ENCODE measurements at places on chromosomes 2 and 18.

- no peak for DNase-seq
Observed at GRCh38 chr2:168196764-168197180, 50.6 kb downstream of the STK39 start.

DNA sequence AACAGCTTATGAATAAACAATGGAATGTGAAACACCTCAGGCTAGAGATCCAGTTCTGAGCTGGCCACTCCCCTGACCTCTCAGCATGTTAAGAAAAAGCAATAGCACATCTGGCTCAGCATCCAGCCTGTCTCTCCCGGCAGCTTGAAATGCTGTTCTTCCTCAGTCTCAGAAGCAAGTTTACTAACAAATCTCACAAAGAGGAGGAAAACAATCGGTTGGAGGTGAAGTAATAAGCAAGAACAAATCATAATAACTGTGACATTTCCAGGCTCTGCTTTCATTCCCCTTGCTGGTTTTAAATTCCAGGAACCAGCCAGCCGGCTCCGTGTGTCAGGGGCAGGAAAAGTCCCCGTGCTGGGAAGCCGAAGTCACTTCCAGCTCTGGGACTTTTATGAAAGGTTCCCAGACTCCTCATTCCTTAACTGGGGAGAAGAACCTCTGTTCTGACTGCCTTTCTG lies 133.9 kb upstream of the ARL4C start:
- DNase-seq, result no peak

- no peak for DNase-seq
Observed at GRCh38 chr2:50066873-50067272, 912.6 kb upstream of the FSHR start.

DNA sequence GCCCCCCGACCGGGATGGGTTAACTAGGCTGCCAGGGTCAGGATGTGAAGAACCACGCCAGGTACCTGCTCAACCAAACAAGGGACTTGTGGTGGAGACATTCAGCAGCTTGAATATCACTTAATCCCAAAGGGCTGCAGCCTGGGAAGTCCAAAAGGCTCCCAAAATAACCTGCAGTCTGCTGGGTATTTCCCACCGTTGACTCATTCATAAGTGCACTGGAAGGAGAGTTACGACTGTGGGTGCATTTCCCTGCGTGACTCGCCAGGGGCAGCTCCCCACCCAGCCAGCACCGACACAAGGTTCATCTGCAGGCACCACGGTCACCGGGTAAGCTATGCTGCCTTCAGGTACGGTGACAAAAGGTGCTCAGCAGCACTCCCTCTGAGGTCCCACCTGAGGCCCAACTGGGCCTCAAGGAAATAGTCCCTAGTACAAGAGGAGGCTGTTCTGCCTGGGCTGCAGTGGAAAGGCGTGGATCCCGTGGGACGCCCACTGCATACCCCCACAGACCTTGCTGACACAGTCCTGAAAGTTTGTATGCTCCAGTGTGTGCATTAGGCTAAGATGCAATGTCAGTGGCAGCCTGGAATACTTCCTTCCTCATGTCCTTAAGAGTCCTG lies 86.5 kb downstream of the UXS1 start:
- DNase-seq, result no peak

DNA sequence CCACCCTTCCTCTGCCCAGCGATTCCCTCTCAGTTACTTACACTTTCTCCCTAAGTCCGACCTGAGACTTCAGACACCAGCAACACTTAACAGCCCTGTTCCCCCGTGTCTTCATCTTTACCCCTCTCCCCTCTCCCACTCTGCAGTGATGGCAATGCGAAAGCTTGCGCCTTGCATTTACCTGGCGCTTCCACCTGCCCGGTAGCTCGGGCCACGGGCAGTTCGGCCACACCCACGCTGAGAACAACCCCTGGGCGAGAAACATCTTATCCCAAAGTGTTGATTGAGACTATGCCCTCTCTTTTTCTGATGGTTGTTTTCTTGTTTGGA lies 558 bp downstream of the DNAJC10 start:
- DNase-seq, result no peak

DNA sequence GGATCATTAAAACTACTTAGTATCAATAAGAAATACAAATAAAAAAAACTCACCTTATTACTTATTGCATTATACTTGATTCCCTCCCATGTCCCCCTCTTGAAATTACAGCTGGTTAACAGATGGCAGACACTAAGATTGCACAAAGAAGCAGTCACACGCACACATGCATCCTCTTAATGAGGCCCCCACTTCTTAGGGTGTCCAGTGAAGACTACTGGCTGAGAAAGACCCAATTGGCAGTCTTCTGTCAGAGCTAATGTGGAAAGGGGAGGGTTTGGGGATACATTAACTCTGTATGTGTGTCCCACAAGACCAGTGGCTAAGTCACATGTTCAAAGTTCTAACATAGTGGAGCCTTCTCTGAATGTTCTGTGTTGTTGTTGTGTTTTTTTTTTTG lies 210.7 kb downstream of the MTX2 start:
- DNase-seq, result no peak

GRCh38 chr2:168029071-168029470 lies 218.3 kb downstream of the STK39 start:
- no peak for DNase-seq

DNA sequence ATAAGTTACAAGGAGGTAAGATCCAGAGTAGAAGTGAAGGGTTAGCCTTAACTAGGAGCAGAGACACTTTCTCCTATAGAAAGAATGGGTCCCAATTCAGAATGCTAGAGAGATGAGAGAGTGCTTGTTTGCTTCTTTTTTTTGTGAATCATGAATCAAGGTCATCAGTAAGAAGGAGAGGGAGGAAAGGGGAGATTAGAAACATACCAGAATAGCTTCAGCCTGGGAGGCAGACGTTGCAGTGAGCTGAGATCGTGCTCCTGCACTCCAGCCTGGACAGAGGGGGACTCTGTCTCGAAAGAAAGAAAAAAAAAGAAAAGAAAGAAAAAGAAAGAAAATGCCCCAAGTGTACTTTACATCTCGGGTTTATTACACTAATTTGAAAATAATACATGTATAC lies 55.8 kb upstream of the SLC35F5 start:
- DNase-seq, result no peak

DNA sequence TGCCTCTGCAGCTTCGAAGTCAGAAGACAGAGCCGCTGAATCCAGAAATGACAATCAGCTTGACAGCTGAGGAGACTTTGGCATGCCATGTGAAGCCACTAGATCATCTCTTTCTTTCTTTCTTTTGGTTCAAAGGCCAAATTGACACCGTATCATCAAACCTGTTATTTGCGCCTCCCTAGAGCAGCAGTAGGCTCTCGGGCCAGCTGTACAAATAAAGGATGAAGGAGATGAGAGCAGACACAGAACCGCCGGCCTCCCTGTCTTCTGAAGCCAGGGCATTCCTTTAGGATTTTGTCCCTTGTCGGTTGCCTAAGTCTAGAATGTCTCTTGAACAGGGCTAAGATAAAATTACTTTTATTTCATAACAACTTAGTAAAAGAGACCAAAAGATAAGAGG lies 36.8 kb downstream of the COL4A4 start:
- no peak for DNase-seq

DNA sequence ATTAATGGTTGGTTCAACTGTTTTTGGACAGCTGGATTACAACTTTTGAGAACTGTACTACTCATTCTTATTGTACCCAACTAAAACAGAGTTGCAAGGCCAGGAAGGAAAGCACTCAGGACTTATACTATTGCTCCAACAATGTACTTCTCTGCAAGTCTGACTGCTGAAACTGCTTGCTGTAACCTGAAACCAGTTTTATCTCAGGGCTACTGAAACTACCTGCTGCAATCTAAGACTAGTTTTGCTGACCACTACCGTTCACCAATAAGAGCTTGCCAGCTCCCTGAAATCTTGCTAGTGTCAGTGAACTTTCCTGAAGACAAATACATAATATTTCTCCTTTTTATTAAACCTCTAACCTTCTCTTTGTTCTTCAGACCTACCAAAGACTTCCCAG lies 157.3 kb downstream of the CDCA7 start:
- DNase-seq, result no peak

DNA sequence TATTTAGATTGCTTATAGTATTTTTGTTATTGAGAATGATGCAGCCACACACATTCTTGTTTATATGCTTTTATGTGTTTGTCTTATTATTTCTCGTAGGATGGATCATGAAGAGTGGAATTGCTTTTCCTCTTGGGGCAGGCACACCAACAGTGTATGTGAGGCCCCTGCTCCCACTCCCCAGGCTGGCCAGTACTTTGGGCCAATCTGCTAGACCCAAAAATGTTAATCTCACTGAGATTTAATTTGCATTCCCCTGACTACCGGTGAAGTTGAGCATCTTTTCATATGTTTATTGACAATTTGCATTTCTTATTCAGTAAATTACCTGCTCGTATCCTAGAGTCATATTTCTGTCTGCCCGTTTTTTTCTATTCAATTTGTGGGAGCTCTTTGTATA lies 4.7 kb upstream of the MYCN start:
- no peak for DNase-seq

DNA sequence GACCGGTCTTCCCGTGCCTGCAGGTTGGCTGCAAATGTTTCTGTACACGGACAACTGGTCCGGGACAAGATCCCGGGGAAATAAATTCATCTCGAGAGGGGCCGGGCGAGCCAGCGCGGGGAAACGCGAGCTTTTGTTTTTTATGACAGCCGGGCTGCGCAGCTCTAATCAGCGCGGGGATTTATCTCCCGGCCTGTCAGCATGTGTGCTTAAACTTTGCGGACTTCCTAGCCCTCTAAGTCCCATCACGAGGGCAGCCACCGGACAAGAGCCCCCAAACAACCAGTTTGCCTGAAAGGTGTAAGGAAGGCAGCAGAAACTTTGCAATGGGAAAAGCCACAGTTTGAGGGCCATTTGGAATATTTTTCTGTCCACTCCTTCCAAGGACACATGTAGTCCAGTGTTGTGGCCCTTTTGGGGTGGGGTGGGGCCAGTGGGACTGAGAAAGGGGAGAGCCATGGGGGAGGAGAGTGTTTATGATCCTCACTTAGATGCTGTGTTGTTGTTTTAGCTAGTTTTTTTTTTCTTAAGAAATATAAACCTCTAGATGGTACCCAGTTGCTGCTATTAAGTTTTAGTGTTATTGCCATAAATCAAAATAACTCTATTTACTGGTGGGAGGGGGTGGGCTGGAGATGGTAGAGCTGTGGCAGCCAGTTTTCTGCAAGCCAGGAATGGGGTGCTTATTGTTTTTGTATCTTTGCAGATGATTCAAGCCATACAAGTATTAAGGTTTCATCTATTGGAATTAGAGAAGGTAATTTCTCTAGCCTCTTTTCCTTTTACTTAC lies 6.0 kb downstream of the MEIS1 start:
- no peak for DNase-seq

- DNase-seq, result no peak
Observed at GRCh38 chr2:175439416-175439815, 257.9 kb upstream of the ATP5MC3 start.

GRCh38 chr2:25375989-25376545 lies 34.3 kb upstream of the DNMT3A start:
- DNase-seq, result no peak

DNA sequence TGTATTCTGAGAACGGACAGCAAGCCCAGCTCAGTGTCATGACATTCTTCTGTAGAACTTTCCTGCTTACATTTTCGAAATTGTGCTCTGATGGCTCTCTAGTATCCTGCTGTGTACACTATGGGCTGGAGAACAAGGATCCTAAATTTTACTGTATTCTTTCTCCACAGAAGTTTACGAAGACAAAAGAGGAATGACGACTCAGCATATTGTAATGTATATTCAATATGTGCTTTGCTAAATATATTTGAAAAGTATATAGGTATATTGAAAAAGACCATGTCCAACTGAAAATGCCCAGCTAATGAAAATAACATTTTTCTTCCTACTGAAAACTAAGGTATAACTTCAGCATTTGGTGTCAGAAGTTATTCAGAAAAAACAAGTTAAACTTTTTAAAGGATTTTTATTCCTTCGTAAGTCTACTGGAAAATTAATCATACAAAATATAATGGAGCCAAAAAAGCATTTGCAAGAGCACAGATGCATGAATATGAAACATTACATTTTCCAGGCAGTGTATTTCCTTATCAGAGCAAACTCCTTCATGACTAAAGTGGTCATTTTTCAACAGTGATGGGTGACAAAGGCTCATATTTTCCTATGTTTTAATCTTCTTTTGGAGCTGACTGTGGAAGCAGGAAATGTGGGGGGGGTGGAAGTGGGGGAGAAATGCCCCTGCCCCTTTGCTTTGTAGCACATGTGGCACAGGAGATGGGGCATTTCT lies 143.8 kb upstream of the THUMPD2 start:
- no peak for DNase-seq

DNA sequence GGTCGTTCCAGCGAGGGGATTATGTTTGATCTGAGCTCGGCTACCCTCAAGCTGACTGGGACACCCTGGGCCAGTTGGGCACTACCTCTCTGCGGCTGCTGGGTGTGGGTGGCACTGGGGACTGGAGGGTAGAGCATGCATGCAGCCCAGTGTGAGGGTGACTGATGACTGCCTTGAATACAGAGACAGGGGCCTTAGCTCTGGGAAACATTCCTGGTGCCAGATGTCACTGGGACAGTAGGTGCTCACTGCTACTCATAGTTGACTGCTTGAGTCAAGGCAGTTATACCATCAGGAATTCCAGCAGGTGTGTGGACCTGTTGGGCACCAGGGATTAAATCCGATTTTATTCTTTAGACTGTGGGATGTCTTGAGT lies 33.6 kb upstream of the ATP6V1B1 start:
- DNase-seq, result no peak

DNA sequence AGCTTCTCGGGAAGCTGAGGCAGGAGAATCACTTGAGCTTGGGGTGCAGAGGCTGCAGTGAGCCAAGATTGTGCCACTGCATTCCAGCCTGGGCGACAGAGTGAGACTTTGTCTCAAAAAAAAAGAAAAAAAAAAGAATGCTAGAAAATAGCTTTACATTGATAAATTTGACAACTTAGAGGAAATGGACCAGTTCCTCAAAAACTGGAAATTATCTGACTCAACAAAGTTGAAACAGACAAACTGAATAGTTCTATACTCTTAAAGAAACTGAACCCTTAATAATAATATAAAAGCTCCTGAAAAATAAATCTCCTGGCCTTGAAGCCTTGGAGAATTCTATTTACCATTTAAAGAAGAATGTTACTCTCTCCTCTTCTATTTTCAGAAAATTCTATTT lies 151.0 kb upstream of the BCL2L11 start:
- DNase-seq, result no peak

DNA sequence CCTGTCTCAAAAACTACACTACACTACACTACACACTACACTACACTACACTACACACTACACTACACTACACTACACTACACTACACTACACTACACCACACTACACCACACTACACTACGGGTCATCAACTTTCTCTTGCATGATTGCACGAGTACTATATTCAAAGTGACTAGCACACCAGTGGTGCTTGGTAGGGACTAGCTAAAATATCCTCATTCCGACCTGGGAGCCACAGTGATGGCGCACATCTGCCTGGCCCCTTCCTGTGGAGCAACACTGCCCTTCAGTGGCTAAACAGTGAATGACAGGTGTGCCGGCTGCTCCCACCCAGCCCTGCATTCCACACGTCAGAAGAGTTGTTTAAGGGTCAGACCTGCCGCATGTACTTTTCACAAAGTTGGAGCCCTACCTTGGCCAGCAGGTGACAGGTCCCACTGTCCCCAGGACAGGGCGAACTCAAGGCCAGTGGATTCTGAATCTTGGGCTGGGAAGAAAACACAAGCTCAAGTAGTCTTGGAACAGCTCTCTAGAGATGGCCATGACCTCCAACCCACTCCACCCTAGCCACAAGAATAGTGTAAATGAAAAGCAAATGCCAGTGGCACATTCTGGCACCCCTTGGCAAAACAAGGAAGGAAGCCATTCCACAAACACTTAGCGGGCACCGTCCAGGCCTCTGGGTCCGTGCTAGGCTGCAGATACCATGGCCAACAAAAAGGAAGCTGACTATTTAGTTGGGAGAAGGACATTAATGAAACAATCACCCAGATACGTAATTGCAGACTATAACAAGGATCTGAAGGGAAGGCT lies 79.7 kb upstream of the MSH2 start:
- DNase-seq, result peak; percentile 84

Data from coronary artery (tissue), 2 donors.